ENCODE measurements at places on chromosomes 5 and 9.

- no peak for DNase-seq
These were observed 44.2 kb downstream of the IL31RA start for GRCh38 chr5:55895346-55895745.

DNA sequence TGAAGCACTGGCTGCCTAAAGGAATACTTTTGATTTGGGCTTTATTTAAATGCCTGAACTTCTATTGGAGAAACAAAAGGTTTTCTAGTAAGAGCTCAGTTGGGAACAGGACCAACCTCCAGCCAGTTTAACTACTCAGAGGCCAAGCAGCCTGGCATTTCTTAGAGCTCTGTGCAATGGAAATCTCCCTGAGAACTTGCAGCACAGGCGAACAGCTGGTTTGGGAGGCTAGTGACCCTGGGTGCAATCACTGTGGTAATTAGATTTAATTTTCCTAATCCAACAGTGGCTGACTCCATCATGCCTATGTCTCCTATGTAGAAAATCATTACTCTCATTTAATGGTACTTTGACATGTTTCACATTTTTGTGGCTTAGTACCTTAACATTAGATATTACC, 1.0 kb upstream of the CDH6 start:
- no peak for DNase-seq

GRCh38 chr5:22033066-22033465, 820.1 kb downstream of the CDH12 start:
- no peak for DNase-seq

- DNase-seq = no peak
These were observed at the start of gene RGS3 for GRCh38 chr9:113463418-113464285. TSS of gene RGS3 (plus strand) at chr9:113463727. CDS start at chr9:113463803, 76 bp downstream.

DNA sequence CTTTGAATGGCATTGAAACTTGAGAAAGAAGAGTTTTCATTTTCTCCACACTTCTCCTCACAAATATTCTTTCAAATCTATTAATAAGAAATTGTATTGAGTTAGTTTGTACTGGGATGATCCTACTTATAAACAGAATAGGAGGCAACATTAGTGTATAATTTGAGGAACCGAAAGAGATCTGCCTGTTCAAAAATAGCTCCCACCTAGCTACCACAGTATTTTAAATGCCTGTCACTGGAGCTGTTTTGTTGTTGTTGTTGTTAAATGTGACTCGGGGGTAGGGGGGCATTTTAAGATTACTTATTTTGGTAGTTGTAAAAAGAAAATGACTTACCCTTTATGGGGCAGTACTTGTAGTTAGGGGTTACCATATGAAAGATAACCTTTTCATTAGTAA, 20.1 kb upstream of the HAPLN1 start:
- no peak for DNase-seq

DNA sequence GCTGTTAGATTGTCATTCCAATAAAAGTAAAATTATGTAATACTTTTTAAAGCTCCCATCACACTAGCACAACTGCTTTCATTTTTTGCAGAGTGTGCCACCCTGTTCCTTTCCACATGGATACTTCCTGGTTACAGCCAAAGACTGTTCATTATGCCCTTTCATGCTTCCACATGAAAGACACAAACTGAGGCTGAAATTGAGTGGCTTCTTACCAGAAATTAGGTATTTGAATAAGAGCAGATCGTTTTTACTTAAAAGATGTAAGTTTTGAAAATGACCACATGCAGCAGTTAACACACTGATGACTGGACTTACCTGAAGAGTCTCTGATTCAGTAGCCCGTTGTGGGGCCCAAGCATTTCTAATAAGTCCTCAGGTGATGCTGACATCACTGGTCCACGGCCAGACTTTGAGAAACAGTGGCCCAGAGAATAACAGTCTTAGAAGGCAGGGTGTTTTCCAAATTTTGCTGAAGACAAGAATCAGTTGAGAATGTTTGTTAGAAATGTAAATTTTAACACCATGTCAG, 187.6 kb upstream of the DMRT1 start:
- DNase-seq = no peak

DNA sequence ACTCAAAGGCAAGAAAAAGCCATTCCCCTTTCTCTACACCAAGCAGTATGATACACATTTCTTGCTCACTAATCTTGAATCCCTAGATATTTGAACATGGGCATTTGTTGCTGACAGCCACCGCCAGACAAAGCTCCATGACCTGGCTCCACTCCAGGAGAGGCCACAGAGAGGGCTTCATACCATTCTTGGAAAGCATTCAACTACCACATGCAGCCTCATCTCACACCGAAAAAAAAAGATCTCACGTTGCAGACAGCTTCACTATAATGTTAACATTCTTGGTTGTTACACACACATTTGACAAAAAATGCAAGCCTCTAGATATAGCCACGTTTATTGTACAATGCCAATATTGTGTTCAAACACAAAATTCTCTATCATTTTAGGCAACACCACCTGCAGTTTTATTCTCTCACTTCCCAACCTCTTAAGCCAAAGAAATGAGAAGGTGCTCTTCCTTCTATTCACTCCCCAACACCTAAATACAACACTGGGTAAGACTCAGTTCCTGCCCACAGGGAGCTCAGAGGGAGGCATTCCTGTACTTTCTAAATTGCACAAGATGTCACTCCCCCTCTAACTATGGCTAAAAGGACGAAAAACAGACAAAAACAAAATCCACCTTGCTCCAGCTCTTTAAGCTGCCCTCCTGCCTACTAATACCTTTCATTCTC, 222.4 kb downstream of the TSSK1B start:
- DNase-seq = no peak

DNA sequence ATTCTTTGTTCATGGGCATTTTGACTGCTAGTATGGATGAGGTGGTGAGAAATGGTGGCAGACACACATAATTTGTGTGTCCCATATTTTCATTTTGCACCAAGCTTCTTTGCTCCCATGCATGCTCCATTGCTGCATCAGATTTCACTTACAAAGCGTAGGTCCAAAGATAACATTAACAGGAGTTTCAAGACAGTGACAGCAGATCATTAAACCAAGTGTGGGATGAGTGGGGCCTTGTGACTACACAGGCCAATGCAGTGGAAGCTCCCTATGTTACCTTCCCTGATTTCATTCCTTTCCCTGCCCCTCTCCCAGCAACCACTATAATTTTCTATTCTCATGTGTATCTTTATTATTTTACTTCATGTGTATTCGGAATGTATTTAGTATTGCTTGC, 142.0 kb downstream of the AOPEP start:
- DNase-seq = no peak

All from D721Med (cell line).